NCI-H748 treated with DMSO at 0.1 percent for 48 hours (cell line): ENCODE measurements at places on chromosomes 12 and 14.

GRCh38 chr12:100442403-100442802 lies 31.3 kb upstream of the NR1H4 start:
- DNase-seq, result no peak

- no peak for DNase-seq
Observed at GRCh38 chr12:106873983-106874382, 81.7 kb upstream of the TMEM263 start.

DNA sequence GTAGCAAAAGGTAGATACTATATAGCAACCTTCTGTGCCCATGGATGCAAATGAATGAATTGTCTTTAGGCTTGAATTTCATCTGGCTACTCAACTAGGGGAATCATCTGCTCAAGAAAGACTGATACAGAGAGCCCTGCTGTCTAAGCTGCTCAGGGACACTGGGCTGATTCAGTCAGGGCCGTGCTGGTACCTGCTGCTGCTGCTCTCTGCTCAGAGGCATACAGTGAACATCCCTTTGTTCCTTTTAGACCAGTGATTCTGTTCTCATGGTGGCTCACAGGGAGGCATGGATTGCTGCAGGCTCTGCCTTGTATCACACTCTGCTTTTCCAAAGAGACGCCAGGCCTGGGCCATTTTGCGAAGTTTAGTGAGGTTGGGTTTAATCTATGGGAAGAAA lies 14.1 kb downstream of the EIF2B2 start:
- no peak for DNase-seq

DNA sequence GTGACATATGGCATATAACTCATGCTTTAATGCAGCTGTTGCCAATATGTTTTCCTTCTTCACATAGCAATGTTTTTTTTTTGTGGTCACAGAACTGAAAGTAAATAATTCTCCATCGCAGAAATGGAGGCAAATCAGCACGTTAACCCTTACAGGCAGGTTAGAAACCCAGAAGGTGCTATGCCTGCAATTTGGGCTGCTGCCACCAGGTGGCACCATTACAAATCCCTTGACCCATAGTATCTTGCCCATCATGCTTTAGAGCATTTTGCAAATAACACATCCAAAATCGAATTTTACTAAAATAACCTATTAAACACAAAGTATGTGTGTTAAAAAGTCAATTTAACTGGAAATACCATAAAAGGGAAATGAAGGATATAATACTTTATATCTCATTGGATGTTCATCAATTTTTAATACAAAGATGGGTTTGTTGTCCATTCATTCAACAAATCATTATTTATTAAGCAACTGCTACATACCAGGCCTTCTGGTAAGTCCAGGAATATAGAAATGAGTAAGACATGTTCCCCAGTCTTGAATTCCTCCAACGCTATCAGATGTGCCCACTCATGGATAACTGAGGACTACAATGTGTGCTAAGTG lies 340.1 kb downstream of the GLT1D1 start:
- DNase-seq, result no peak

DNA sequence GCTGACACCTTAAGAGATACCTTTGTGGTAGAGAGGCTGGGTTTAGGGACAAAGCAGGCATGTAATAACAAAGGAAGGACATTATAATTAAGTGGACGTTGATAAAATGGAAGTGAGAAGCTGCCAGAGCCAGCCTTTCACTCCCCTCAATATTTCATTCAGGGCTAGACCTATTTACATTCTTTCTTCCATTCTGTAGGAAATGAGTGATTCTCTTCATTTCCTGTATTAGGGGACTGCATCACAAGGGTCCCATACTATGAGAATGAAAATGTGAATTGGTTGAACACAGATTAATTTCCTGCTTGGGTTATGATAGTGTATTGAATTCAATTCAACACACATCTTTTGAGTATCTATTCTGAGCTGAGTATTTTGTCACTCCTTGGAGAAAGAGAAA lies 143.0 kb downstream of the OTOGL start:
- no peak for DNase-seq

- DNase-seq, result no peak
Observed at GRCh38 chr14:49315570-49315969, 270.6 kb downstream of the RPS29 start.

DNA sequence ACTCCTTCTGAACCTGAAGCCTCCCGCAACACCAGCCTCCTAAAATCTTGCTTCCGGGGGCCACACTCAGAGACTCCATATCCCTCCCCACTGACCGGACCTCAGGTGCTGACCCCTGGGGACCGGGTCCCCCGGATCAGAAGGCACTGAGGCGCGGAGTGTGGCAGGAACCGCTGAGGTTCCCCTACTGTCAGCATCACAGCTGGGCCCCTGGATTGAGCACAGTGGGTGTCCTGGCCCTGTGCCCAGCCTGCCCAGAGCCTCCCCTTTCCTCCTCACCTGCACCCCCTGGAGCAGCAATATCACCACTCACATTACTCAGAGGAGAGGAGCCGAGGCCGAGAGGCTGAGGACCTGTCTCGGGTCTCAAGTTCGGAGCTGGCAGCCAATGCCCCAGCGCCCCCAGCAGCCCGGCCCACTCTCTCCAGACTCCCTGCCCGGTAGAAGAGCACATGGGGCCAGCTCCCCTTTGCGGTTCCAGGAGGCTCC lies 101.2 kb upstream of the EIF5 start:
- DNase-seq, result no peak
